ENCODE measurements at places on chromosomes 16 and 17.

- DNase-seq = no peak
Observed at GRCh38 chr17:40963838-40964237, 2.9 kb downstream of the KRT39 start.

GRCh38 chr17:75152922-75153779, 1.2 kb downstream of the JPT1 start:
- DNase-seq = no peak

DNA sequence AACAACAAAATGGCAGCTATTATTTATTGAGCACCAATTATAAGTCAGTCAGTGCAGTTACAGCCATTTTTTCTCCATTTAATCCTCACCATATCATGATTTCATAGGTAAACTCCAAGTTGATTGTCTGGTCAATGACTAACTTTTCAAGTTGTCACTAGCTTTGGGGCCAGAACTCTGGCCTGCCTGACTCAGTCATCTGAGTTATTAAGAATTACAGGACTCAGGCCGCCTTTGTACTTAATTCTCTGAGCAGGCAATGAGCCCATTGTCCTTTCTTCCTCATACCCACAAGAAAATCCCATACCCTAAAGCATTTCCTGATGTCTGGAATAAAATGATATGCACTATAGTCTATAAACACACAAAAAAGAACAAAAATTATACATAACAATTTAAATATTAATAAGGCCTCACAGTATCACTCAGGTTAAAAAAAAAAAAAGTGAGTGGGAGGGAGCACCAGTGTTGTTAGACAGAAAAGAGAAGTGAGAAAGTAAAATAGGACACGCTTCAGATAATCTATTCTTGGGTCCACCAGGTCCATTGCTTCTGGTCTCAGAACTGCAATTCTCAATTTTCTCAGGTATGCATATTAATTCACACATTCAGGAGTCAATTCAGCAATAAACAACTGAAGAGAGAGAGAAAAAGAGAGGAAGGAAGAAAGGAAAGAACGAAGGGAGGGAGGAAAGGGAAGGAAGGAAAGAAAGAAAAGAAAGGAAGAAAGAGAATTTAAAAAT, 70.2 kb downstream of the SPAG9 start:
- no peak for DNase-seq

DNA sequence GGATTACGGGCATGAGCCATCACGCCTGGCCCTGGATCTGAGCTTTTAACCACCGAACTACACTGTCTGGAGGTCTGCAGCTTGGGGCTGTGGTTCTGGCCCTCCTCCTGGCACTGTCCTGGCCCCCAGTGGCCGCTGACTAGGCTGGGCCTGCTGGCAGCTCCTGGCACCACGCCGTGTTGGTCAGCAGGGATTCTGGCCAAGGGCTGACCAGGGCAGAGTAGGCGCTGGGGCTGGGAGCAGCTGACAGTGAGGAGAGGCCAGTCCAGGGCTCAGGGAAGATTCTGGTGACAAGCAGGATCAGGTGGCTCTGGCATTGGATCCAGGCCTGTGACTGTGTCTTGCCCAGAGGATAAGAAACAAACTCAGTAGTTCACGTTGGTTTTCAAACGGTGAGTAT, 14.6 kb downstream of the EEF2K start:
- no peak for DNase-seq

DNA sequence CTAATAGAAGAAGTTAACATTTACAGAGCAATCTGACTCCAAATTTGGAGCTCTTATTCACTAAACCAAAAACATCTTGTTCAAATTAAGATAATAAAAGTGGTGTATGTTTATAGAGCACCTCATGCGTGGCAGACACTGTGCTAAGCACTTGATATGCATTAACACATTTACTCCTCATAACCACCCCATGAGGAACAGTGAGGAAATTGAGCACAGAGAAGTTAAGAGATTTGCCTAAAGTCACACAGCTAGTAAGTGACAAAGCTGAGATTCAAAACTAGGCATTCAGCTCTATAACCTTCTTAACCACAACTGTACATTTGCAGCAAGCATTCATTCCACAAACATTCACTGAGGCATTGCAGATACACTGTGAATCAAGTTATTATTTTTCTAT, 94.0 kb downstream of the VAT1L start:
- DNase-seq = no peak

- DNase-seq = no peak
Observed at GRCh38 chr17:75622076-75622475, 11.2 kb upstream of the SMIM5 start.

DNA sequence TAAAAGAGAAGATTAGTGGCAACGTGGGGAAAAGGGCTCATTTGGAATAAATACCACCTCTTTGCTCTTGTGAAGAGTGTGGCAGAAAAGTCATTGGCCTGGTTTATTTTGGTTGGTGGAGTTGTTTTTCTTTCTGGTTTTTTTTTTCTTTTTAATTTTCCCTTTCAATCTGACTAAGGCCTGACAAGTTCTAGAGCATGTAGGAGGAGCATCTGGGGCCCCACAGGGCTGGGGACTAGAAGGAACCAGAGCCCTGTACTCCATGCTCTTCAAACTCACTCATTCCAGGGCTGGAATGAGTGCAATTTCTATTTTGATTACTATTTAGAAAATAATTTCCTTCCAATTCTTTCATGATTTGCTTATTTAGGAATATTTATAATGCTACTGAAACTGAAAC, 13.3 kb downstream of the IRX5 start:
- no peak for DNase-seq

GRCh38 chr16:53651357-53651756, 52.3 kb downstream of the RPGRIP1L start:
- no peak for DNase-seq

- no peak for DNase-seq
Observed at GRCh38 chr17:66379544-66379943, 77.1 kb downstream of the PRKCA start.

GRCh38 chr16:55214974-55215494, 109.0 kb upstream of the IRX6 start:
- no peak for DNase-seq

- DNase-seq = no peak
Observed at GRCh38 chr17:21077281-21077680, 34.5 kb upstream of the USP22 start.

DNA sequence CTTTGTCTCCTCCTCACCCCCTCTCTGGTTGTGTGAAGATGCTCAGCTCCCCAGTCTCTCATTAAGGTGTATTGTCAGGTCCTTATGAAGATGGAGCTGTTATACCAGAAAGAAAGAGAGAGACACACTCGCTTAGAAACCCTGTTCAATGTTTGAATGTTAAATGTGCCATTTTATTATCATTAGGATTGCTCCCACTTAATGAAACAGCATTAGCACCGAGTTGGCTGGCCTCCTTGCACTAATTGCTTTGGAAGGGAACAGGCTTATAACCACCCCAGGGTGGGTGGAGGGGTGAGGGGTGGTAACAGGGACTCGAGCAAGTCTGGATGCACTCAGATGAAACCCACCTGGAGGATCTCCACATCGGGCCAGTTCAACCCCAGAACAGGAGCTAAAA, 14.4 kb downstream of the PIPOX start:
- no peak for DNase-seq

DNA sequence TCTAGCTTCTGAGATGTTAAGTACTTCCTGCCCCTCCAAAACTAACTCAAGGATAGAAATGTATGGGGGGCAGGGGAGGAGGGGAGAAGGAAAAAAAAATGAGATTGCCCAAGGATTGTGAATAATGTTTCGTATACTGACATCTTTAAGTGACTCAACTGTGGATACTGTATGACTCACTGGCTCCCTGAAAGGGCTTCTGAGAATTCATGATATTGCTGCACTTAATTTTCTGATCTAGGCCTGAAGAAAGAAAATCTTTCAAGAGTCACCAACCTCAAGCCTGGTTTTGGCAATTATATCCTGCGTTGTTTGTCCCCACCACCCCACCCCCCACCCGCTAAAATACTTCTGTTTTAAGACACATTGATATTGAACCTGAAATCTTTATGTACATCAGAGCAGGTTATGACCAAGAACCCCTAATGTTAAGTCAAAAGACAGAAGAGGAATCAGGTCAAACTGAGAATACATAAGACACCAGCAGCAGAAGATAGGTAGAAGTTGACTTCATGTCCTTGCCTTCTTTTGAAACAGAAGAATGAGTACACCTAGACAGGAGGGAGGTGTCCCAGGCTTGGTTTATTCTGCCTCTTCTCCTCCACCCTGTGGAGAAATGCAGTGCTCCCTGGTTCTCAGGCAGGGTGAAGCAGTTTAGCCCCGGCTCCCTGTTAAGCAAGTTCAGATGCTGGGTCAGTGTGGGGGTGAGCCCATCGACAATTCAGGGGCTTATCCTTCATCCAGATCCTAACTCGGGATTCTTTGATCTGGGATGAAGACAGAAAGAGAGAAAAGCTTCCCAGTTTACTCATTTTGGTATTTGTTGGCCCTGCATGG, 3.3 kb upstream of the FBXL20 start:
- no peak for DNase-seq

DNA sequence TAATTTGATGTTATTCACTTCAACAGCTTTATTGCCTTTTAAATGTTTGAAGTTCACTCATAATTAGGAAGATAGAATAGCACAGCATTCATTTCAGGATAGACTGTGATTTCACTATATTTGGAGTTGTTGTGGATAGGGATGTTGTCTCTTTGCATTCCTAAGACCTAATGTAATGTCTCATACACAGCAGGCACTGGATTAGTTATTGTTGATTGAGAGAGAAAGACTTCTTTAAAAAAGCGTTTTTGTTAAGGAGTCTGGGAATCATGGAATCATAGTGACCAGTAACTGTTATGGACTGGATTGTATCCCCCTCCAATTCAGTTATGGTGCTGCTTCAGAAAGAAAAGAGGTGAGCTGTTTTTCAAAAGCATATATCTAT, 122.0 kb downstream of the USP22 start:
- DNase-seq = no peak

DNA sequence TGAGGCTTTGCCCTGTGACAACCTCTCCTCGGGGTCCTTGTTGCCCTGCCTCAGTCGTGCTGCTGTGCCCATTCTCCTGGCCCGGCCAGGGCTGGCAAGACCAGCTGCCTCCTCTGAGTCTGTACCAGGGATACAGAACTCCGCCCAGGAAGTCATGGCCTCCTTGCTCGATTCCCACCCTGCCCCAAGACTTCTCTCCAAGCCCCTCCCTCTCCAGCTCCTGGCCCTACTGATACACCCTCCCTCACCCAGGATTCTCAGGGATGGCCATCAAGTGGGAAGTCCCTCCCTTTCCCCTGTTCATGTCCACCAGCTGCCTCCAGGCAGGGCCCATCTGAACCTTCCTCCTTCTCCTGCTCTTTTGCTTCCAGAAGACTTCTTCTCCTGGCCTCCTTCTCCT, 11.2 kb upstream of the TMEM208 start:
- no peak for DNase-seq

GRCh38 chr17:1438593-1439083, 17.4 kb downstream of the CRK start:
- no peak for DNase-seq

- DNase-seq = no peak
Observed at GRCh38 chr17:14354807-14355206, 53.9 kb downstream of the HS3ST3B1 start.

DNA sequence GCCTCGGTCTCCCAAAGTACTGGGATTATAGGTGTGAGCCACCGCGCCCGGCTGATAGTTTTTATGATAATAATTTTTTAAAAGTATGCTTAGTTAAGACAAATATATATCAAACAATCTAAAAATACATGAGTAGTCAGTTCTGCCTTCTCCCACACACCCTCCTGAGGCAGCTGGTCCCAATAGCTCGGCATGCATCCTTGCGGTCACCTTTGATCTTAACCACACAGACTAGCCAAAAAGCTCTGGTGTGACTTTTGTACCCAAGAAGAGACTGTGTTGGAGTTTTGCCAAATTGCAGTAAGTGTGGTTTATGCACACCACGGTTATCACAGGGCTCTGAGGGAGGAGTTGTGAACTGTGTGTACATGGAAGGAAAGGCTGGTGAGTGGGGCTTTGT, 25.6 kb downstream of the ATP6V0A1 start:
- DNase-seq = peak; percentile 10

DNA sequence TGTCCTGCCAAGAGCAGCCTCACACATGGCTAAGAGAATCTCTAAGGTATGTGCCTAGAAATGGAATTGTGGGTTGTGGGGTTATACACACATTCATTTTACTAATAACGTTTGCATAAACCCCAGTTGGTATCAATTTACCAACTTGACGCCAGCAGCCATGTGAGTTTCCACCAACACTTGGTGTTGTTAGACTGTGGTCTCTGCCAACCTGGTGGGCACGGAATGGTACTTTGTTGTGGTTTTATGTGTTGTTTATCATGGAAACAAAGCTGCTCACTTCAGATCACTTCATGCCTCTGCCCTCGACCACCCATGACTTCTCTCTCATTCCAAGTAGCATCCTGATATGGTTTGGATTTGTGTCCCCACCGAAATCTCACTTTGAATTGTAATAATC, 152.0 kb upstream of the CDC42EP4 start:
- no peak for DNase-seq

DNA sequence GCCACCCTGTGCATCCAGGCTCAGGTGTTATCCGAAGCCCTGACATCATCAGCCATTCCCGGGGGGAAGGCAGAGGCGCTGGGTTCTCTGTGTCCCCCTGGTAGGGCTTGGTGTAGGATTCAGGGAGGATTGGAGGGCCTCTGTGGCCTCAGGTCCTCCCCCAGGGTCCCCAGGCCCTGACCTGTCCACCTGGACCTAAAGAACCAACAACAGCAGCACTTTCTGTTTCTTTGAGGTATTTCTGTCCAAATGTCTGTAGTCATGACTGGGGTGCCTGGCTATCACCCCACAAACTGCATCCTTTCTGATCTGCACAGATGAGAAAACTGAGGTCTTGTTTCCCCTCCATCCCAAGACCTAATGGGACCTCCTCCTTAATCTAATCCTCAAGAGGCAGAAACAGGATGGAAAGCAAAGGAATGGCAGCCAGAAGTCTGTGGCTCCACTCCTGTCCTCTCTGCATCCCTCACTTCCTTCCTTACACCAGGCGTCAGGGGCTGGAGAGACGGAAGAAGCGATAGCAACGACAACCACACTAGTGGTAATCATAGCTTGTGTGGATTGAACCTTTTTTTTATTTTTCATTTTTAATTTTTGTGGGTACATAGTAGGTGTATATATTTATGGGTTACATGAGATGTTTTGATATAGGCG, 11.8 kb downstream of the NLRC5 start:
- no peak for DNase-seq

All from activated CD8-positive, alpha-beta memory T cell treated with anti-CD3 and anti-CD28 coated beads for 1 hour (primary cell).